ENCODE measurements at places on chromosomes 16 and 17.

DNA sequence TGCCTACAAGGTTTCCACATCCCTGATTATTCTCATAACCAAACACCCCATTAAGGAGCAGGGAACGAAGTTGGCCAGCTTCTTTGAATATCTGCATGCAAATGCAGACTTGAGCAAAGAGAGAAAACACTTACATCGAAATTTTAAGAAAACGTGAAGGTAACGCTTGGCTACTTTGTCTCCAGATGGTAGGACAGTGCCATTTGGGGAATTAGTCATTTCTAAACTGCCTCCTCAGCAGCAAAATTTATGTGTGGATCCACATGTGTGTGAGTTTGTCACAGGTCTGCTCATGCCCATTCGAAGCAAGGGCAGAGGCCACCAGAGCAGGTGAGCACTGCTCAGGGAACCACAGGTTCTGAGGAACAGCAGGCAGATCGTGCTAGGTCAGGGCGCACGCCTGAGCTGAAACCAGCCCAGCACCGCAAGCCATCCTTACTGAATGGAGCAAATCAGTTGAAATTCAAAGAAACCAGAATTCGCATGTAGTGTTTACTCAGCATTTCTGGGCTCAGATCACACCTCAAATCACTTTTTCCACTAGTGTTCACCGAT lies 80.1 kb downstream of the SOCS1 start:
- DNase-seq = no peak

DNA sequence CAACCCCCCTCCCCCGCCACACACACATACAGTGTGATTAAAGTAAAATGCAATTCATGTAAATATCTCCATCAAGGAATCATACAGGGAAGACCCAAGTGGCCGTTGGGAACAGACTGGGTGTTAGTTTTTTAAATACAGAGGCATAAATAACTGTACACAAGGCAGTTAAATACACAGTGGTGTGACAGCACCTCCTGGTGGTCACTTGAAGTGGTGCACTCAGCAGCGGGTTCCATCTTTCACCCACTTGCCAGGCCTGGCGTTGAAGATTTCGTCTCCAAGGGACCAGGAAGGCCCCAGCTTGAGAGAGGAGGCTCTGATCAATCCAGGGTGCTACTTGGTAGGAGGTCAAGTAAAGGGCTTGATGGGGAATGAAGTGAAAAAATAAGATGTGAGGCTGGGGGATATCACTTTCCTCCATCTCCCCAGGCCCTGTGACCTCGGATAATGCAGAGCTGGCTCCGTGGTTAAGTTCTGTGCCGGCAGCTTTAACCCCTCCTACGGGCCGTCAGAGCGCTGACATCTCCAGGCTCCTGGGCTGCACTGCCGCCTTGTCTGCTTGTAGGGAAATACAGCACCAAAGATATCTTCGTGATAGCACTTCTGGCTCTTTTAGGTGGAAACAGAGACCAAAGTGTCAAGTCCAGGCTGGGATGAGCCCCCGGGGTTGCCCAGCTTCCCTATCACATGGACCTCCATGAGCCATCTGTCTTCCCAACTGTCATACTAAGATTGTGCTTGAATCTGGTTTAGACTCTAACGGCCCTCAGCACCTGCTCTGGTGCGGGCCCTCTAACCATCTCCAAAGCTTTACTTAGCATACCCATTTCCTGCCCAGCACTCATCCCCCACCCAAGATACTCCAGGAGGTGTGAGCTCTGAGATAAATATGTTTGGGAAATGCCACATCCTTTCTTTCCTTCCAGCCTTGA lies 20.7 kb downstream of the LGALS9 start:
- DNase-seq = peak; percentile 74

DNA sequence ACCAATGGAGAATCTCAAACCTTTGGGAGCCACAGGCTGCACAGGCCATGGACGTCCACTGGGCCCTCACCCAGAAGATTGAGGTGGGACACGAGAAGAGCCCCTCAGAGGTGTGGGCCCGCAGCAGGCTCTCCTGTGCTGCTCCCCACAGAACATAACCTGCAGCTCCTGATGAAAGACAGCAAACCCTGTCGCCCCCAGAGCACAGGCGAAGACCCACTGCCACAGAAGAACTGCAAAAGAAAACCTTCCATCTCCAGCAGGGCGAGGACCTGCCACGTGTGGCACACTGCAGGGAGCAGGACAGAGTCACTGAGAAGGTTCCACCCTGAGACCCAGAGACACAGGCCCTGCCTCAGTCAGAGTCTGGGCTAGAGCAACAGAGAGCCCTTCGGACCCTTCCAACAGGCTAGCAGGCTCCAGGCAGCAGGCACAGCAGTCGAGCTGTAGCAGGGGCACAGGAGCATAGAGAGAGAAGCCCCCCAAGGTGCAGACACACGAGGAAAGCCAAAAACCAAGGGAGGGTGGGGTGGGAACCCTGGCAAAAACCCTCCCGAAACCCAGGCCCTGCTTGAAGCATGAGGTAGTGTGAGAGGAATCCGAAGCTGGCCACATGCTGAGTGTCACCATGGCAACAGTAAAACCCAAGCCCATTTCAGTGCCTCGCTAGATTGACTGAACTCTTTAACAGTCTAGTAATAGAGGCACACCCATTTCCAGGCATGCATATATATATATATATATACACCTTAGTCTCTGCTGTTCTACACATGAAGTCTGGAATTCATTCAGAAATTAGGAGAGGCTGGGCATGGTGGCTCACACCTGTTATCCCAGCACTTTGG lies 60.0 kb upstream of the CHMP6 start:
- DNase-seq = no peak

GRCh38 chr17:59423137-59423724 lies 91.8 kb downstream of the YPEL2 start:
- no peak for DNase-seq

DNA sequence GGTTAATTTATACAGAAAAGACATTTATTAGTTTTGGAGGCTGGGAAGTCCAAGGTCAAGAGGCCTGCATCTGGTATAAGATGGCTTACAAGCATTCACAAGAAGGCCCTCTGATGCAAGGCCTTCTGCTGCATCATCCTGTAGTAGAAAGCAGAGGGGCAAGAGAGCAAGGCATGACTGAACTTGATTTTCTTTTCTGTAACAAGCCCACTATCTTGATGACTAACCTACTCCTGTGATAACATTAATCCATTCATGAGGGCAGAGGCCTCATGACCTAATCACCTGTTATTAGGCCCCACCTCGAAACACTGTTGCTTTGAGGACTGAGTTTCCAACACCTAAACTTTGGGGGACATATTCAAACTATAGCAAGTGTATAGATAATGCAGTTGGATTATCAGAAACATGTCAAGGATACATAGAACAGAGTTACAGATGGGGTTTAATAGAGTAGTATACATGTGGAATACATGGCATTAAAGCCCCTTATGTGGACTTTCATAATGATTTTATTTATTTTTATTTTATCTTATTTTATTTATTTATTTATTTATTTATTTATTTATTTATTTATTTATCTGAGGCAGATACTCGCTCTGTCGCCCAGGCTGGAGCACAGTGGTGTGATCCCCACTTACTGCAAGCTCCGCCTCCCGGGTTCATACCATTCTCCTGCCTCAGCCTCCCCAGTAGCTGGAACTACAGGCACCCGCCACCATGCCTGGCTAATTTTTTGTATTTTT lies 88.2 kb downstream of the CHD9 start:
- no peak for DNase-seq

DNA sequence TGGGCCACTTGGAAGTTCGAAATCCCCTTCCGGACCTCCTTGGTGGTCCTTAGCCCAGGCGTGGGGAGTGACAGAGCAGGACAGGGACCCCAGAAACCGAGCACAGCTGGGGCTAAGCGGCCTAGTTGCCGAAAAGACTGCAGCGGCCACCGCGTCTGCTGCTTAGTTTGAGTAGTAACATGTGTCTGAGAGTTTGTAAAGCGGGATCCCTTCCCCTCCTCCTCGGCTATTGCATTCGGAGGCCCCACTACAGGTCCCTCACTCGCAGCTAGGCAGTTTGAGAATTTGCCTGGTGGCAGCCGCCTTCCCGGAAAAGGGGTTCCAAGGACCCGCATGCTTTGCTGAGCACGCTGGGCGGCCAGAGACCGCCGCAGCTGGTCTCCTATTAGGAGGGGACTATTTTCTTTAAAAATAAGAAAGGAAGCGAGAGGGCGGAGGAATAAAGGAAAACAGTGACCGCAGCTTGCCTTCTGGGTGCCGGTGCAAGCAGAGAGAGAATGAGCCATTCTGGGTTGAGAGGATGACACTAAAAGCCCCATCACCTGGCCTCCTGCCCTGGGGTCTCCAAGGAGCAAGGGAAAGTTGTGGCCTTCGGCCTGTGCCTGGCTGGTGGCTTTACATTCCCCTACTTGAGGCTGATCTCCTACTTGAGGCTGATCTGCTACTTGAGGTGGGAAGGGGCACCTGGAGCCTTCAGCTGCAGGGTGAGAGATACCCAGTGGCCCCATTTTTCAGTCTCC lies 1.1 kb upstream of the HOXB5 start:
- DNase-seq = no peak

DNA sequence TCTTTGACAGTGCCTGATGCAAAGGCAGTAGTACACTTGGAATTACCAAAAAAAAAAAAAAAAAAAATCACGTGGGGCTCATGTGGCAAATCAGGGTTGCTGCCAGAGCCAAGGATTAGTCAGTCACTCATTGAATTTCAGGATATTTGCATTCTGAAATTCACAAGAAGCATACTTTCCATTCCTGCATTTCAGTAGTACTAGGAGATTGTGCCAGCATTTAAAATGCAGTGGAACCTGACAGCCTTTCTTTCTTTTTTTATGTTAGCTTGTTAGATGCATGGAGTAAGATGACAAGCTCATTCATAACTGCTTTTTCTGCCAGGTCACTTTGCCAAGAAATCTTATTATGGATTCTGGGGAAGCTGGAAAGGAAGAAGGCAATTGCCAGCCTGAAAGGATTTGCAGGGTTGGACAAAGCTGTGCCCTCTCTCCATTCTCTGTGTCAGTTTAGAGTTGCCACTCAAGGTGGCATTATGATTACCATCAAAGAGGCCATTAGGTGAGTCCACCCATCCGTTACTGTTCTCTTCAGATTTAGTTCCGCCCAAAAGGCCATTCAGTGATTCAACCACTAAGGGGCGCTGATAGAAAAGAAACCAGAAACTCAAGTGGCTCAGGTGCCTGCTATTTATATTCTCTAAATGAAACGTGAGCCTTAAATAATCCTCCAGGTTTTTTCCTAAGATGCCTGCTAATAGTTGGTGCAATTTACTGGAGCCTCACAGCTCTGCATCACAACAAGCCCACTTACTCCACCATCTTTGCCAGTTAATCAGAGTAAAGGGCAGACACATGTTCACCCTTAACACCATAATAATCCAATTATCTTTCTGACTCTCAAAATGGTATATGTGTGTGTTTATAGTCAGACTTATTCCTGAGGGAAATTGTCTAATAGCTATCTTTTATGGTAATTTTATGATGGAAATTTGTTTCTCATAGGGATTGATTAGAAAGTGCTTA lies 59.0 kb downstream of the TANGO6 start:
- peak; percentile 31 for DNase-seq

GRCh38 chr17:15384142-15384787 lies 42.9 kb upstream of the TEKT3 start:
- DNase-seq = no peak

DNA sequence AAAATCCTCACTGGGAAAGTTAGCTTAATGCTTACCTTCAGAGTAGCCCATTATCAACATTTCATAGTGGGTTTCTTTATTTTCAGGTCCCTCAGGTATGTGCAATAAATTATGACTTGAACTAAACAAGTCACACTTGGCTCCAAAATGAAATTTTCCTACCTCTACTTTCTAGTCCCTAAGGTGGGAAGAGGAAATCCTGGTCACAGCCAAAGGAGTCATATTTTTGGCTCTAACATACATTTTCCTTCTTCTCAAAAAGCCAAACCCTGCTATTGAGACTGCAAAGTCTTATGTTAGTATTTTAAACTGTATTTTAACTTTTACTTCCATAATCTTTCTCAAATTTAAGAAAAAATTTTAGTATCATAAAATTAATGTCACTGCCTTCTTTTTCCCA lies 128.9 kb downstream of the BRIP1 start:
- no peak for DNase-seq

DNA sequence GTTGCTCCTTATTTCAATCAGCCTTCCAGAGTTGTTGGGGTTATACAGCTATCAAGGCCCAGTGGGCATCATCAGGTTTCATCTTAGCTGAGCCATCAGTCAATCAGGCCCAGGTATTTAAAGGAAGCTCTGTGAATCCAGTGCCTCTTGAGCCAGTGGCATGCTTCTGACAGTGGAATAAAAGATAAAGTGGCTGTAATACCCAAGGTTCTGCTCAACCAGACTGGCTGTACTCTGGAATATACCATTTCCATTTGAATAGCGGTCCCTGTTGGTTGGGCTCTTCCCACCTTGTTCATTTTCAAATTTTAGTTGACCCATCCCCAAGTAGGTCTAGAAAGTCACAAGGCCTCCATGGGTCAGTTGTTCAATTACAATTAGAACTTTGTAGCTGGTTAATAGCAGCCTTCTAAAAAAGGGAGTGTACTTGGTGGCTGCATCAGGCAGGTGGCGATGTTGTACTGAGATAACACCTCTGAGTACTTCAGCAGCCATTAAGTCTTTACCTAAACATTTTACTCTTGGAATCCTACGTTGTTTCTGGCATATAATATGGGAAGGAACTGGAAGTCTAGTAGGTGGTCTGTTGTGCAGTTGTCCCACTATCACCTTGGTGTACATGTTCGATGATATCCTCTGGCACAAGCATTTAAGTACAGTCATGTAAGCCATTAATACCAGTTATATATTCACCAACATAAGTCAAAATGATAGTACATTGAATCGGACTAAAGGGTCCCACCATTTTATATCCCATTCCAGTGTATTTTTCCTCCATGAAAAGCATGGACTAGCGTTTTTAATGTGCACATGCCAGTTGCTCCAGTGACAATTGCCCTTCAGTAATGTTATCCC lies 294.1 kb downstream of the BCAS3 start:
- peak; percentile 41 for DNase-seq

DNA sequence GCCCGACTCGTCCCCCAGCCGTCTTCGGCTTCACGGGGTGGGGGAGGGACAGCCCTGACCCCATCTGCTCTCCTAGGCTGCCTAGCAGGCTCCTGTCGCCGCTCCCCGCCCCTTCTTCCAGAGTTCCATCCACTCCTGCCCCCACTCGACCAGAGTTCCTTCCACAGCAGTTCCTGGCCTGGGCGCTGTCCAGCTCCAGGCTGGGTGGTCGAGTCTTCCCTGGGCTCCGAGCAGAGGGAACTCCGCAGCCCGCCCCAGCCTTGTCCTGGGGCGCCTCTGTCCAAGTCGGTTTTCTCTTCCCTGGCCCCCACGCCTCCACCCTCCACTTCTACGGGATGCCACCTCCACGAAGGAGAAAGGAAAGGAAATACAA lies 1.4 kb downstream of the PYY start:
- no peak for DNase-seq

DNA sequence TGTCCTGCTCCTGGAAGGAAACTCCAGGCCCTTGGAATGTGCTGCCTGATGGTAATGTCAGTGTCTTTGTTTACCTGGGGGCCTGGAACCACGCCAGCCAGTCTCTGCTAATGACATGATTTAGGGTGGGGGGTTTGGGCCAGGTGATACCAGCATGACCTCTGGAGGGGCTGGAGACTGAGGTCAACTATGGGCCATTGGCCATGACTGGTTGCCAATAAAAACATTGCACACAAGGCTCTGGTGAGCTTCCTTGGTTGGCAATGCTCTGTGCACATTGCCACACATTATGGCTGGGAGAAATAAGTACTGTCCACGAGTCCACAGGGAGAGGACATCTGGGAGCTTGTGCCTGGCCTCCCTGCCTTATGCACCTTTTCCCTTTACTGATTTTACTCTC lies 52.5 kb downstream of the LITAF start:
- DNase-seq = no peak

- peak; percentile 75 for DNase-seq
These were observed 27.8 kb upstream of the MEIOC start for GRCh38 chr17:44628243-44629188.

Data from neural crest cell (in vitro differentiated cells).